ENCODE measurements at places on chromosomes 13 and 19.
A peak's percentile ranks its signal among the peaks of the same experiment; 100 is the strongest.

GRCh38 chr13:21970918-21971317 lies 300.0 kb downstream of the FGF9 start:
- DNase-seq, result no peak

DNA sequence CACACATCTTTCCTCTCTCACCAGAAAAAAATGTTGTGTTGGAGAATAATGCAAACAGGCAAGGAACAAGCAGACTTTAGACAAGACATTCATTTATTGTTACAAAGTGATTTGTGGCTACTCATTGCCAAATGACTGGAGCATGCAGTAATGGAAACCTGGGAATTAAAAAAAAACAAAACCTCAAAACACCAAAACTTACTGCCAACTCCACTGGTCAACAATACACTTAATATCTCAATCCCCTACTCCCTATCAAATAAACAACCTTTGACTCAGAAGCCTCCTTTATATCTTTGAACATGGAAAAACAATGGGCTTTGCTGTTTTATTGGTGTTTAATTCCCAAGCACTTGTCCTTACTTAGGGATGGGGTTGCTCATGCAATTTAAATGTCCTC lies 112.8 kb downstream of the POSTN start:
- no peak for DNase-seq

- no peak for DNase-seq
Measured at GRCh38 chr19:56253737-56254136, 18.8 kb upstream of the EDDM13 start.

DNA sequence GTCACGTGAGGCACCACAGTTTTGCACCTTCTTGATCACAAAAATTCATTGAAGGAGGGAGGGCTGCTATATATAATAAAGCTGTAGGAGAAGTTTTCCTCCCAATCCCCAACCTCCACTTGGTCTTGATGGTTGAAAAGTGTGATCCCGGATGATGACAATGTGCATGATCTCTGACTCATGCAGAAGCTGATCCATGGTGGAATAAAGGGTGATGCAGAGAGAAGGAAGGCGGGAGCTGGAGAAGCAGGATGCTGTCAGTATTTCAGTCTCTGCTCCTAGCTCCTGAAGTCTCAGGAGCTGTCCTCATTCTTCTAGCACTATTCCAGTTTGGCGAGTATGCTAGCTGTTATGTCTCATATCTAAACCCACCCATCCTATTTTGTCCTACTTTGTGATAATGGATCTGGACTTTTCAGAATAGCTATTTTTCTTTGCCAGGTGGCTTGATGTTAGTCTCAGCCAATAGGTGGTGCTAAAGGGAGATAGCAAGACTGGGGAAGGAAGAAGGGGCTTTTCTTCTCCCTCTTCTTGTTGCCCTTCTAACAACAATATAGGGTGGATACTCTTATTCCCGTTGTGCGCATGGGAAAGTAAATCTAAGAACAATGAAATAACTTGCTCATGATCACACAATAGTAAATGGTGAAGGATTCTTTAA lies 65.6 kb upstream of the HTR2A start:
- DNase-seq, result no peak

GRCh38 chr19:1495799-1496713 lies 5.1 kb downstream of the REEP6 start:
- no peak for DNase-seq

DNA sequence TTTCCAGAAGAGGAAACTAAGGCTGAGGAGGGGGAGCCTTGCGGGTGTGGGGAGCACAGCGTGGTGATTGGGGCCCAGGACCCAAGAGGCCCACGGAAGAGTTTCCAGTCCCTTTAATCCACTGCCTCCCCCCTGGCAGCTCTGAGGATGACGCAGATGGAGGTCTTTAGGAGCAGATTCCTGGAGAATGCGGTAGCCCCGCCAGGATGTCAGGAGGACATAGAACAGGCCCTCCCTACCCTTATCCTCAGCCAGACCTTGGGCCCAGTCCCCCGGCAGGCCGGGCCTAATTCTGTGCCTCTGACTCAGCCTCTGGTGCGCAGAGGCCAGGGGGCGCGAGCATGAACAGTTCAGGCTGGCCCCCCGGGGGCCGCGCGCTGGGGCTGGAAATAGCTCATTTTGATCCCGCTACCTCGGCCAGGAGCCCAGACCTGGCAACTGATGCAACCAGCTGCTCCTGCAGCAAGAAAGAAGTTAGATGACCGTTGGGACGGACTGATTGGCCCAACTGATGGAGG lies 461 bp upstream of the HSPB6 start:
- peak; percentile 61 for DNase-seq

DNA sequence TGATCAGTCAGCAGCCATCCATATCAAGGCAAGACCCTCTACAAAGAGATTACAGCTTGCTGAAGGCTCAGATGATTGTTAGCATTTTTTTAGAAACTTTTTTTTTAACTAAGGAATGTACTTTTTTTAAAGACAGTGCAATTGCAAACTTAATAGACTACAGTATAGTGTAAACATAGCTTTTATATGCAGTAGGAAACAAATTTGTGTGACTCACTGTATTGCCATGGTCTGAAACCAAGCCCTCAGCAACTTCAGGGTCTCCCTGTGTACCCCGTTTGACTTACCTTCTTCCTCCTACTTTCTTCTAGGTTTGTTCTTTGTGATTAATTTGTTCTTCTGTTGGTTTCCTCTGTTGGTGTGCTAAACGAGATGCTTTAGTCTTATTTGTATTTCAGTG lies 93.0 kb upstream of the TEX29 start:
- DNase-seq, result no peak

GRCh38 chr19:14674764-14675163 lies at the start of gene ADGRE3:
Gene ADGRE3 (minus strand): TSS chr19:14674844. CDS start chr19:14674770, 74 bp downstream.
- no peak for DNase-seq

DNA sequence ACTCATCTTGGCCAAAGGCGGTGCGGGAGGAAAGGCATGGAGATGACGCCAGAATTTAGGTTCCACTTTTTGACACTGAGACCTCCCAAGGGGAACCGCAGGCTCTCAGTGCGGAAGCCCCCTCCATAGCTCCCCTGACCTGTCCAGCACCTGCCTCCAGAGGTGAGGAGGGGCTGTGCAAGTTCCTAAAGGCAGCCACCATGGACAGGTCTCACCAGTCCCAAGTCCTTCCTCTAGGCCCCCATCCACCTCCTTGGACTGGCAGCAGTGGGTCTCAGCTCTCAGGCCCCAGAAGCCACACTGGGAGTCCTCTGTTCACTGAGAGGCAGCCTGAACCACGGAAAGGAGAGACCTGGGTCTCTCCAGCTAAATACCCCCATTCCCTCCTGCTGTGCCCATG lies 31.6 kb upstream of the TSHZ3 start:
- no peak for DNase-seq

GRCh38 chr19:40303765-40304164 lies 18.6 kb upstream of the AKT2 start:
- no peak for DNase-seq

DNA sequence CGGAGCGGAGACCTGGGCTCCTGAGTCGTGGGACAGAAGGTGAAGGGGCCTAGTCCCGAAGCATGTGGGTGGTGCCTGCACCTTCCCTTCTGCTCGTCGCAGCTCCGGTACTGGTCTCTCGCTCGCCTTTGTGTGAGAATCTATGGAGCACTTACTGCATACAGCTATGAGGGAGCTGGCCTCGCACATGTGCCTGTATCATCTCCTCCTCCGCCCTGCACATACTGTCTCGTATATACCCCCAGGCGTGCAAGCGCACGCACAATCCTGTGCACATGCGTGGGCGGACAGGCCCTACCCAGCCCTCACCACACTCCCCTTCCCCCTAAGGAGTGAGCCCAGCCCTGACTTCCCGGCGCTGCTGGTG lies 8.7 kb downstream of the PIK3R2 start:
- peak; percentile 48 for DNase-seq

DNA sequence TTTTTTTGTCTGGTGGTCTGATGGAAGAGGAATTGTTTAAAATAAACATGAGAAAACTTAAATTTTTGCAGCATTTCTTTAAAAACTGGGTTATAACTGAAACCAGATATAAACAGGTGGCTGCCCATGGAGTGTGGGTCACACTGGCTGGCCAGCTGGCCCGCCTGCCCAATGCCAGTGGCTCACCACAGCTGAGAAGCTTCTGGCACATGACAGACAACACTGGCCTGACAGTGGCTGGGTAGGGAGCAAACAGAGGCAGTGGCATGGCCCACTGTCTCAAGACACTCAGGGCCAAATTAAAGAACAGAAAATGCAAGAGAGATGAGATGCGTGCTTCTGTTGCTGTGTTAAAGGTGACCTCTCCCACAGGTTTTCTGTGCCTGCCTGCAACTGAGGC lies 3.1 kb upstream of the SLC35E1 start:
- no peak for DNase-seq

GRCh38 chr13:77544758-77545338 lies 9.3 kb downstream of the SCEL start:
- no peak for DNase-seq

- DNase-seq, result no peak
Measured at GRCh38 chr13:44271915-44272341, 101.7 kb upstream of the SERP2 start.
